Right renal pelvis (tissue), 4 donors: ENCODE measurements at places on chromosomes 1 and 21.

DNA sequence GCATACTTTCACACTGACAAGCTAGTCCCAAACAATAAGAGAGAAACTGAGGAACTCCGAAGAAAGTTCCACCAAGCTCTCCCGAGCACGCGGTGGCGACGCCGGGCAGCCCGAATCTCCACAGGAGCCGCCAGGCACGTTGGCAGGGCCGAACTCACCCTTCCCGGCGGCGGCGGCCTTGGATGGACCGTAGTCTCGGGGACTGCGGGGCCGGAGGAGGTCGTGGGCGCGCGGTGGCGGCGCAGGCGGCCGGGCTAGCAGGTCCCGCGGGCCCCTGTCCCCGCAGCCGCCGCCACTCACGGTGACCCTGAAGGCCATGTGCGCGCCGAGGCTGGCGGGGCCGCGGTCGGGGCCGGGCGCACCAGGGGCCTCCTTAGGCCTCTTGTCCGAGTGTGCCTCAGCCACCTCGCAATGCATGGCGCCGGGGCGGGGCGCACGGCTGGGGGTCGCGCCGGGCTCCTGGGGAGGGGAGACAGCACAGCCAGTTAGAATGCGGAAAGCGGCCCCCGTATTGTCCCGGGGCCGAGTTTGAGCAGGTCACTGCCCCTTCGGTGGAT is 1.2 kb downstream of the GLIS1 start:
- DNase-seq, result no peak

DNA sequence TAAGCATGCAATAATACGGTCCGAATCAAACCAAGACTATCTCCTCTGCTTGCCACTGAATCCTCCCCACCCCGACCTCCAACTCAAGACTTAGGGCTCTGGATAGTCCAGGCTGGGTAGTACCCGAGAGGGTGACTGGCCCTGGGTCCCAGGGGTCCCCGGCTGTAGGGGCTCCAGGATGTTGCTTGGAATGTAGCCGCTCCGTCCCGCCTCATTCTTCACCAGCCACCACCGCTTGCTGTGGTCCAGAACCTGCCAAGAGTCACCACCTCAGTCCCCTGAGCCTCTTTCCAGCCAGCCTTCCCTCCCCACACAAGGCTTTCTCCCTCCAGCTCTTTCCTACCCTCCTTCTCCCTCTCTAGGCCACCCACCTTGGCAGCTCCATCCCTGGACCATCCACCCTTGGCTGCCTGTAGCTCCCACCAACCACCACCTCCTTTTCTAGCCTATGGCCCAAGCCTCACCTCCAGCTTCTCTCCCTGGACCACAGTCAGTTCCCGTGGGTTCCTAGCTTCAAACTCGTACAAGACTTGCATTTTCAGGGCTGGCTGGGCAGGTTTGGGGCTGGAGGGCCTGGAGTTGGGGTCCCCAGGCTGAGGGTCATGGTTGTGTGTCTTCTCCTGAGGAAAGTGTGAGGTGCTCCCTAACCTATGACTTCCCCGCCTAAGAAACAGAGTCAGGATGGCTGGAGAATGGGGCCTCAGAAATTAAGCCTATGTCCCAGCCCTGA is 10.9 kb upstream of the GSTM3 start:
- DNase-seq, result no peak

DNA sequence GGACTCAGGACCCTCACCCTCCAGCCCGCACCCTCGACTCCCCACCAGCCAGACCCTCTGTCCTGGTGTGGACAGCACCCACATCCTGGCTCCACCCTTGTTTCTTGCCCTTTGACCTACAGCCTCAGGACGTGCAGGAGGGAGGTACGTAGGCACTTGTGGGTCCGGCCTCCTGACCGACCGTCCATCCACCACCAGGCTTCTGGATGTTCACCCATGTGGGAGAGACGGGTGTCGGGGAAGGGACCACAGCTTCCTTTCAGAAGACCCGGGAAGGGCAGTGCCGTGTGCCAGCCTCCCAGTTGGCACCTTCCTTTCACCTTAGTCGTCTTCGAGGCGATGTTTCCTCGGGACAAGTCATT is 61.4 kb downstream of the PRKCZ start:
- no peak for DNase-seq

GRCh38 chr21:27314131-27314530 is 347.2 kb upstream of the ADAMTS5 start:
- DNase-seq, result no peak

GRCh38 chr1:86119214-86119764 is 37.3 kb downstream of the COL24A1 start:
- no peak for DNase-seq

- DNase-seq, result no peak
These were observed 113.0 kb upstream of the DAB1 start for GRCh38 chr1:57536749-57537423.

- no peak for DNase-seq
These were observed 142.0 kb upstream of the KCTD3 start for GRCh38 chr1:215425138-215425537.

GRCh38 chr1:167704715-167705114 is 17.1 kb upstream of the MPZL1 start:
- no peak for DNase-seq

- no peak for DNase-seq
These were observed 29.6 kb downstream of the CXADR start for GRCh38 chr21:17542371-17543011.

DNA sequence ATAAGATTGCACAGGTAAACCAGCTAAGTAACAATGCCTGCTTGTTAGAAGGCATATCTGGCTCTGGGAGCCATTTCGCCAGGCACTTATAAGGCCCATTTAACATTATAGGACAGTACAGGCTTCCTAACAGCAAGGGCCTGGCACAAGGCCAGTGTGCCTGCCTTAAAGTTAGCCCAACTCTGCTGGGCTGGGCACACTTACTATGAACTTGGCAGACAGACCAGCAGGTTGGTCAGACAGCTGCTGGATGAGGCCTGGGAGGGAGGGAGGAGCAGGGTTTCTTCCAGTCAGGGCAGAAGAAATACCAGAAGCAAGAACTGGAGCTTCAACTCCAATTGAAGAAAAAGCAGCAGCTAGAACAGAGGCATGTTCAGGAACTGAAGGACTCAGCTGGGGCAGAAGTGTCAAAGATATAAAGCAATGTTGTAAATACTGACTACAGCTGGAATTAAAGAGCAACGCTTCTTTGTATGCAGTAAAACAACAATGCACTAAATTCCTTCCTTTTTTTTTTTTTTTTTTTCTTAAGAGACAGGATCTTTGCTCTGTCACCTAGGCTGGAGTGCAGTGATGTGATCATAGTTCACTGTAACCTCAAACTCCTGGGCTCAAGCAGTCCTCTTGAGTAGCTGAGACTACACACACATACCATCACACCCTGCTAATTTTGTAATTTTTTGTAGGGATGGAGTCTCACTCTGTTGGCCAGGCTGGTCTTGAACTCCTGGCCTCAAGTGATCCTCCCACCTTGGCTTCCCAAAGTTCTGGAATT is 4.9 kb downstream of the CACHD1 start:
- DNase-seq, result no peak

DNA sequence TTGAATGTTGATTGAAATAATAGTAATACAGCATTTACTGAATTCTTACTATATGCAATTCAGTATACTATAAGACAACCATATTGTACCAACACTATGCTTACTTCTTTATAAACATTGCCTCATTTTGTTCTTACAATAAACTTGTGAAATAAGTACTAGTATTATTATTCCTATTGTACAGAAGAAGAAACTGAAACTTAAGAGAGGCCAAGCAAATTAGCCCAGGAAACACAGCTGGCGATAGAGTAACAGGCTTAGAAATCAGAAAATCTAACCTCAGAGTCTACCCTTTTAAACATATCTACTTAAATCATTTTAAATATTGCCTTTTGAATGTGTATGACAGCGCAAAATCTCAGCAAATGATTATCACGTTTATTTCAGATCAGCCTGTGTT is 41.7 kb downstream of the FASLG start:
- no peak for DNase-seq
